Smooth muscle cell of trachea (primary cell): ENCODE measurements at places on chromosomes 6 and 20. TPM values are rescaled to one million over a fixed set of nuclear protein-coding genes. Genes with fewer than 3 reads are reported as not detected.

Gene OTOR
- total RNA-seq: not detected in 2 replicates

Gene SLC17A3
- not detected in 2 replicates for total RNA-seq

Gene TMEM217
- 1.5 and 1.8 TPM in 2 replicates for total RNA-seq

Gene PPP1R3G
- 3.3 and 6.8 TPM in 2 replicates for total RNA-seq

Gene FRS3
- total RNA-seq: 1.7 and 2.8 TPM in 2 replicates
